ENCODE measurements at places on chromosomes 12 and 14.

DNA sequence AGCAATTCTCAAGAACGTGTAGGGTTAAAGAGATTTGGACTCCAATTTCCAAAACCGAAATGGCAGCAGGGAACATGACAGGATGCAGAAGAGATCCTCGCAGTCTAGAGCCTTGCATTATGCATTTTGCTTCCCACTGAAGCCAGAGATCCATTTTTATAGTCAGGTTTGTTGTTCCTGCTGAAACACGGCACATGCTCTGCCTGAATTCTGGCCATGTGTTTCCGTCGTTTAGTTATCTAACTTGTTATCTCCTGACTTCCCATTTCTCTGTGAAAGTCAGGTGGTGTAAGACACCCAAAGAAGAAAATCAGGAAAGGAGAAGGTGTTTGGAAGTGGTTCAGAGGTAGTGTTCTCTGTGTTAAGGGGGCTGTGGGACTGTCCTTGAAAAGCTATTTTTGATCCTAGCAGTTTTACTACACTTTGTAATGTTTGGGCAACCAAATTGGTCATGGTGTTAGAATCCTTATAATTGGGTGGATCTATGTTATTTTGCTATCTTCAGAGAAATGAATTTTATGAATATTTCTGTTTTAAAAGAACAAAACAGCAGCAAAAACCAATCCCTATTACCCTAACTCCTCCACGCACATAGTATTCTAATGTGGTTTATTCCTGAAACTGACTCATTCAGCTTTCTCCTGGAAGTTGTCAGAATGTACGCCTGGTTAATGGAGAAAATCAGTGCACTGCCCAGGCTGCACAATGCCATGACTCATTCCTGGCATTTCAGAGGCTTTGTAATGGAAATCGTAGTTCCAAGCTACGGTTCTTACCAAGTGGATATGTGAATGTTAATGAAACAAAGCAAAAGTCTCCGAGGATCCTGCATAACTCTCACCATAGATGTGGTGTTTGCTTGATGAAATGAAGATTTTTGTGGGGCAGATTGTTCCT lies 110.1 kb downstream of the SAMD4A start:
- DNase-seq: peak; percentile 65

DNA sequence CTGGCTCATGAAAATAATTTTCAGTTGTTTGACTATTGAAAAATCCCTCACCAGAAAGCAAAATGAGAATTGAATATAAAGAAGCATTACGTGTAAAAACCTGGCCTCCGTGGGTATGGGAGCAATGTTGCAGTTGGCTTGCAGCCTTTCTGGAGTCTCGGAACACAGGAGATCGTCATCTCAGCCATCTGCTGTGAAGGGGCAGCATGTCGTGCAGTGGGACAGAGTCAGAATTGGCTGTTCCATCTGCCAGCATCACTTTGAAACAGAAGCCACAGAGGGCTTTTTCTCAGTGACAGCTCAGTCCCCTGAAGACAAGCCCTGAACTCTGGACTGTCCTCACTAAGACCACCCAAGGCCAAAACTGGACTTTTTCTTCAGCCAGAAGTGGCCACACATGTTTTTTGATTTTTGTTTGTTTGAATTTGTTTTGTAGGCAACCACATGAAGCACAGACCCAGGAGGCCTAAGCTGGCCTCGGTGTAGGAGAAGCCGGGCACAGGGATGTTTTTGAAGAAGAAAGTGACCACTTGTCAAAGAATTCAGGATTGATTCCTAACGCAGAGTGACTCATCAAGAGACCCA lies 170.8 kb upstream of the DYRK2 start:
- DNase-seq: no peak

DNA sequence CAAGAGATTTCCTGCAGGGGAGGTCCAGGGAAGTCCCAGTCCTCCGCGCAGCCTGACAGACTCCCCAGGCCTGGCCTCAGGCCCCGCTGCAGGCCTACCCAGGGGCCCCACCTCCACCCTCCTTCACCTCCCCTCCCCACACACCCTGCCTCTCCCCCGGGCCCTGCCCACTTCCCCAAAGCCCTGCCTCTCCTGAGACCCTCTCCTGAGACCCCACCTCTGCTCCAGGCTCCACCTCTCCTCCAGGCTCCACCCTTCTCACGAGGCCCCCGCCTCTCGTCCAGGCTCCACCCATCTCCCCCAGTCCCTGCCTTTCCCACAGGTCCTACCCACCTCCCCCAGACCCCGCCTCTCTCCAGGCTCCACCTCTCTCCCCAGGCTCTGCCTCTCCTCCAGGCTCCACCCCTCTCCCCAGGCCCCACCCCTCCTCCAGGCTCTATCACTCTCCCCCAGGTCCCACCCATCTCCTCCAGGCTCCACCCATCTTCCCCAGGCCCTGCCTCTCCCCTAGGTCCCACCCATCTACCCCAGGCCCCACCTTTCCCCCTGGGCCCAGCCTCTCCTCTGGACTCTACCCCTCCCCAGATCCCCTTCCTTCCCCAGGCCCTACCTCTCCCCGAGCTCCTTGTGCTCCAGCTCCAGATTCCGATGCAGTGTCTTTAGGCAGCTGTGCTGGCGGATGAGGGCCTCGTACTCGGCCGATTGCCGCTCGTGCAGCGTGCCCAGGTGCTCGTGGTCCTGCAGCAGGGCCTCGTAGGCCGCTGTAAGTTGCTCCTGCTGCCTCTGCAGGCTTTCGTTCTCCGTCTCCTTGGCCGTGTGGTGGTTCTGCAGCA lies 58.8 kb upstream of the GPR68 start:
- DNase-seq: peak; percentile 11

GRCh38 chr14:106083082-106083481 lies 556.7 kb downstream of the TMEM121 start:
- no peak for DNase-seq

GRCh38 chr12:111409403-111409779 lies 3.7 kb downstream of the SH2B3 start:
- DNase-seq: peak; percentile 29

GRCh38 chr14:101109347-101109638 lies 205.8 kb upstream of the RTL1 start:
- no peak for DNase-seq

GRCh38 chr12:123163227-123163626 lies 12.3 kb upstream of the PITPNM2 start:
- no peak for DNase-seq
